Stimulated activated CD8-positive, alpha-beta memory T cell treated with anti-CD3 and anti-CD28 coated beads, Interleukin-7, amount 100 ng/mL, for 4 hours (primary cell): ENCODE measurements at places on chromosomes 5 and 9.

- peak; percentile 0 for DNase-seq
These were observed 97.9 kb downstream of the SV2C start for GRCh38 chr5:76180814-76181805.

GRCh38 chr5:87113861-87114260 lies 153.8 kb upstream of the RASA1 start:
- no peak for DNase-seq

GRCh38 chr5:101866473-101866872 lies 429.6 kb downstream of the SLCO4C1 start:
- no peak for DNase-seq

DNA sequence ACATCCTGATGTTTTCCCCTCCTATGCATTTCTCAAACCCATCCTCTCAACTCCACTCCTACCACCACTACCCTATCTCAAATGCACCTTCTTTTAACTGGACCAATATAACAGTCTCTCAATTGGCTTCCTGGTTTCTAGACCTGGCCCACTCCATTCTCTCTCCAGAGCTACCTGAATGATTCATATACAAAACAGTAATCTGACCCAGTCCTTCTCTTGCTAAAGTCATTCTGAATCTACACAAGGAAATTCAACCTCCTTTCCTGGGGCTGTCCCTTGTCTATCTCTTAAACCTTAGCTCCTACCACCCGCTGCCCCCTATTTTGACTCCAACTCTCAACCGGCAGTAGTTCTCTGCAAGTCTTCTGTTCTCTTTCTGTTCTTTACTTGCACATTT lies 97.2 kb downstream of the PCSK1 start:
- no peak for DNase-seq

GRCh38 chr5:14487897-14488570 lies 93.6 kb upstream of the OTULINL start:
- DNase-seq = no peak

GRCh38 chr5:98482321-98483300 lies 290.9 kb upstream of the RGMB start:
- DNase-seq = no peak

GRCh38 chr5:40409601-40410000 lies 270.1 kb upstream of the PTGER4 start:
- DNase-seq = no peak

- DNase-seq = no peak
These were observed 144.3 kb downstream of the ACTBL2 start for GRCh38 chr5:57338068-57338867.

DNA sequence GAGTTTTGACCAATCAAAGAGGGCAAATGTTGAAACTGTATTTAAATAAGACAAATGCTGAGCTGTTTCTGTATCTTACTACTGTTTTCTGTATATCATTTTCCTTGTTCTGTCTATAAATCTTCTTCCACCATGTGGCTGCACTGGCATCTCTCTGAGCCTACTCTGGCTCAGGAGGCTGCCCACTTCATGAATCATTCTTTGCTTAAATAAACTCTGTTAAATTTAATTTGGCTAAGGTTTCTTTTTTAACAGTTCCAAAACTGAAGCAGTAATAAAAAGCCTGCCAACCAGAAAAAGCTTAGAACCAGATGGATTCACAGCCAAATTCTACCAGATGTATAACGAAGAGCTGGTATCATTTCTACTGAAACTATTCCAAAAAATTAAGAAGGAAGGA lies 40.2 kb upstream of the TAS2R1 start:
- DNase-seq = no peak

- DNase-seq = no peak
These were observed 63.8 kb upstream of the ZNF462 start for GRCh38 chr9:106799152-106799551.

DNA sequence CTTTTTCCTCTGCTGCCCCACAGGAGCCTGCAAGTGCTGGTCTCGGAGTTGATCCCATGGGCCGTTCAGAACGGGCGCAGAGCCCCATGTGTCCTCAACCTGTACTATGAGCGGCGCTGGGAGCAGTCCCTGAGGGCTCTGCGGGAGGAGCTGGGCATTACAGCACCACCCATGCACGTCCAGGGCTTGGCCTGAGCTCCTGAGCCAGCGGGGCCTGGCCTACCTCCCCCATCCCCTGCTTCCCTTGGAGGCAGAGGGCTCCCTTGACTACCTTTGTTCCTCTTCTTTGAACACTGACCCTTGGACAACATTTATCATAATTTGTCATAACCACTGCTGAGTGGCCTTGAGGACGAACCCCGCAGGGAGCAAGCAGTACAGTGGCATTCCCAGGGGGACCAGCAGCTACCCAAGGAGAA lies 6.9 kb upstream of the SLC27A4 start:
- DNase-seq = no peak

GRCh38 chr9:113899205-113899604 lies 23.1 kb downstream of the ZNF618 start:
- DNase-seq = no peak

DNA sequence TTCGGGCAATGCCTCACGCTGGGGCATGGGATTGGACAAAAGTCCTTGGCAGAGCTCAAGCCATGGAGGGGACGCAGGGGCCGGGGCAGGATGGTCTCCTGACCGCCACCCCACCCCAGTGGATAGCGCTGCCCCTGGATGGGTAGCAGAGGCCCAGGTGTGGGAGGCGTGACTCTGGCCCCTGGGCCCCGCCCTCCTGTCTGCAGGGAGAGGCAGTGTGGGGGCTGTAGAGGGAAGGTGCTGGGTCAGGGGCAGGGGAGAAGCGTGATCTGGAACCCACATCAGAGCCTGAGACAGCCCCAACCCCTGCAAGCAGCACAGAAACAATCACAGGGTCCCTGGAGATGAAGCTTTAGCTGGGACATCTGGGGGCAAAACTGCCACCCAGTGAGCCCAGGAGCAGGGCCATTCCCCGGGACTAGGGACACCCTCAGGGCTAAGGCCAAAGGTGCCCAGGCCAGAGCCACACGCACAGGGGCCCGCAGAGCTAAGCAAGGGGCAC lies 36.2 kb downstream of the NACC2 start:
- DNase-seq = no peak

DNA sequence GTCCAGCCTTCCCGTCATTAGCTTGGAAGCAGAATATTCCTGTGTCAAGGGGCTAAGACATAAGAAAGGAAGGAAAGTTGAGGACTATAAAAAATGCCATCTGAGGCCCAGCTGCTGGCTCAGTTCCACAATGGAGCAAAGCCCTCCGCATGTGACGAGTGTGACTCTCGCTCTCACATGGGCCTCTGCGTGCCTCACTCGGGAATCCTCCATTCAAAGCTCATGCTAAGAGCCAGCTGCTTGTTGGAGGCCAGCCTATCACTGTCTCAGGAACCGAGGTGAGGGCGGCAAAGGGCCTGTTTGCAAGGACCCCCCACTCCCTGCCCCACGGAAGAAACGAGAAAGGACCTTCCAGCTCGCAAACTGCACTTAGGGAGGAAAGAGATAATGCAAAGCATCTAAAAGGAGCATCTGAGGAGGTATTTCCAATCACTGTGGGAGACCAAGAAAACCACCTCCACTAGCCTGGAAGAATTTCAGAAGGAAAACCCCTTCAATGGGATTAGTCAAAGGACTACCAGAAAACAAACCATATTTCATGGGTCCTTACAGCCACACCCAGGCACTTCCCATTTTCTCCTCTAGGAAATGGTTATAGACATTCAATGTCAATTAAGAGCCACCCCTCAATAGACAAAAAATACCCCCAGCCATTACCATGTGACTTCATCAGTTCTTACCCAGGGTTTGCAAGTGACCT lies 95.3 kb downstream of the PRRT1B start:
- DNase-seq = no peak

DNA sequence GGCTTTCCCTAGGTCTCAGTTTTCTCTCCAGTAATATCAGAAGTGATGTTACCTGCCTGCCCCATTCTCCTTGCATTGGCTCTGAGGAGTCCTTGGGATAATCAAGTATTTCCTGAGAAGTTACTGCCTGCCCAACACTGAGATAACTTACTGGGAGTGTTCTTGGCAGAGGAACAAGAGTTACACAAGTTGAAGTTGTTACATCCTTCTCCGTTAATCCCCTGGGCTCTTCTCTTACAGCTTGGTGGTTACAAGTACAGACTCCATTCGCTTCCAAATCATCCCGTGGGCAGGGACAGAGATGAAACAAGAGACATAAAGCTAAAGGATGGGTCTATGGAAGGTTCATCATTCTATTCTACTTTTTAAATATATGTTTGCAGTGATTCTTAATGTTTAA lies 74.1 kb upstream of the SAP30L start:
- no peak for DNase-seq

- no peak for DNase-seq
These were observed 600 bp upstream of the SQSTM1 start for GRCh38 chr5:179820127-179820482.

DNA sequence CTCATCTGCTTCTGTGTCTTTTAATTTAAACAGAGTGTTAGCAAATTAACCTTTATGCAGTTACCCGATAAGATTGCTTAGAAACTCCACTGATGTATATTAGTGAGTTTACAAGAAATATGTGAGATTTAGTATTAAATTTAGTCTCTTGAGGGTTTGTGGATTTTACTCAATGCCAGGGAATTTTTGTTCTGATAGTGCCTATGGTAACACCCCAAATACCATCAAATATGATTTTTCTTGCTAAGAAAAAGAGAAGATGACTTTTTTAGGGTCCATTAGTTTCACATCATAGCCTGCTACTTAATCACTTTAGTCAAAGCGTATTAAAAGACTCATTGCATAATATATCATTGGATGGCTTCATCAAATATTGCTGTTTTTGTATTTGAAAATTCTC lies 224.9 kb downstream of the PCSK5 start:
- no peak for DNase-seq

DNA sequence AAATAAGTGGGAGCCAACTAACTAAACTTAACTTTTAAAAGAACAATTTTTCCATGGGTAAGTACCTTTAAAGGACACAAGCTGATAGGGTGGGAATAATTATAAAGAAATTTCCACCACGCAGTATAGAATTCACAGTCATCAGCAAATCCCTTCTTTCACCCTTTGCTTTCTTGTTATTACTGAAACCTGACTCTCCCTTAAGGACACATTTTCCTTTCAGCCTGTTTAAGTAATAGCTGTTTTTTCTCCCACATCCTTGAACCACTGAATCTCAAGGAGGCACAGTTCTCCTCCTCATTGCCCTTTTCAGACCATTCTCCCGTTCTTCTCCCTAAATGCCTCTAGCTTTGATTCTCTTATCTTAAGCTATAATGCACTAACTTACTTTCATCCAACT lies 6.3 kb downstream of the C5orf15 start:
- DNase-seq = no peak

DNA sequence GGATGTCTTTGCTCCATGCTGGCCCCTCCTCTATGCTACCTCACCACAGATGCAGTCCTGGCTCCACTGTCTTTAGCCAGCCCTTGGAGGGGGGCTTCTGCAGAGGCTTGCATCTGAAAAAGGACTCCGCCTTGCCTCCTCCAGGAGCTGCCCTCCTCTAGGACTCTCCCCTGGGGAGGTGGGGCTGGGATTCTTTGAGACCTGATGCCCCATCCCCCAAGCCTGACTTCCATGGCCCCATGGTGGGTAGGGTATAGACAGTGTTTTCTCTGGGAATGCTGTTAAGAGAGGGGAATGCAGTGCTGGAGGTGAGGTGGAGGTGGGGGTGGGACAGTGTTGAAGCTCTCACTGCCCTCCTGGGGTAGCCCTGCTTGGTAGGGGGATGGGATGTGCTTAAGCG lies 14.3 kb downstream of the JADE2 start:
- DNase-seq = no peak

- no peak for DNase-seq
These were observed 26.0 kb upstream of the PCAT7 start for GRCh38 chr9:94528886-94529285.

DNA sequence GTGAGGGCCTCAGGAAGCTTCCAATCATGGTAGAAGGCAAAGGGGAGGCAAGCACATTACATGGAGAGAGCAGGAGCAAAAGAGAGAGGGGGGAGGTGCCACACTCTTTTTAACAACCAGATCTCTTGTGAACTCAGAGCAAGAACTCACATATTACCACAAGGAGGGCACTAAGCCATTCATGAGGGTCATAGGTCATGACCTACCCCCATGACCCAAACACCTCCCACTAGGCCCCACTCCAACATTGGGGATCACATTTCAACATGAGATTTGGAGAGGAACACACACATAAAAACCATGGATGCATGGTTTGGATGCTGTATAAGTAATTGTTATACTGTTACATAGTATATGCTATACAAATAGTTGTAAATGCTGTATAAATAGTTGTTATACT lies 17.5 kb downstream of the POLK start:
- no peak for DNase-seq

DNA sequence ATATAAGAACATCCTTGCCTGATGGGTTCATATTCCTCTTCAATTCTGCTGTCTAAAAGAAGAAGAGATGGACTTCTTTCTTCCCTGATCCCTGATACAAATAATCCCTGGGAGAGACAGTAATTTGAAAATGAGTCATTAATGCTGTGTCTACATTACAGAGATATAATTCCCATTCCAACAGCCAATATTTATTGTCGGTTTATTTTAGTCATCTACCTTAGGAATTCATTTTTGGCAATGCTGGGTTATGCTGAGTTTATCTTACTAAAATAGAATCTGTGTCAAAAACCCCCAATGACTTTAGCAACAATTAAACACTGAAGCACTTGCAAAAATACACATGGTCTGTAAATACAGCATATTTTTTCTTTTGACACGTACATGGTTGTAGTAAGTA lies 23.9 kb downstream of the ZNF474 start:
- DNase-seq = no peak

DNA sequence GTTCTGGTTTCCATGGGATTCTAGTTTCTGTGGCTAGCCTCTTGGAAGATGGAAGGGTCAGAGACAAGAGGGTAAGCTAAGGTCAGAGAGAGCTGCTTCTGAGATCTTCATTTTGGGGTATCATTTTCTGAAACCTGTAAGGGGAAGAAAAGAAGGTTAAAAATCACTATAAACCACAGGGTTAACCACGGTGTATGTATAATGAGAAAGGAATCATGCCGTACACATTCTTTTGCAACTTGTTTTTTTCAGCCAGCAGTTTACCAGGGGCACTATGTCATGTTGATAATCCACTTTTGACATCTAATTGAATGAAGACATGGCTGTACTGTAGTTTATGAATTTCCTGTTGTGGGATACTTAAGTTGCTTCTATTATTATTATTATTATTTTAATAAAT lies 164.4 kb downstream of the FOCAD start:
- DNase-seq = no peak

DNA sequence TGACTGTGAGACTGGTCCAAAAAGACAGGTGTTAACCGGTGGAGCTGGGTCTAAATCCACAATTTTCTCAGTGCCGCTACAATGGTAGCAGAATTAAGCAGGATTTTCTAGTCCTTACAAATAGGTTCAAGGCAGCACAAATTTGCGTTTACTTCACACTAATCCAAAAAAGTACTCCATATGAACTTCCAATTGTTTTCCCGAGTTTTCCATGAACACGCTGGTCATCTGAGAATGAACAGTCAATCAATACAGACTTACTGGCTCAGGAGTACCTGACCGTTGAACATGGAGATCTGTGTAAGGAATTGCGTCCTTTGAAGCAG lies 709 bp downstream of the SLC35D2 start:
- no peak for DNase-seq
